ENCODE measurements at places on chromosomes 7 and 10.

DNA sequence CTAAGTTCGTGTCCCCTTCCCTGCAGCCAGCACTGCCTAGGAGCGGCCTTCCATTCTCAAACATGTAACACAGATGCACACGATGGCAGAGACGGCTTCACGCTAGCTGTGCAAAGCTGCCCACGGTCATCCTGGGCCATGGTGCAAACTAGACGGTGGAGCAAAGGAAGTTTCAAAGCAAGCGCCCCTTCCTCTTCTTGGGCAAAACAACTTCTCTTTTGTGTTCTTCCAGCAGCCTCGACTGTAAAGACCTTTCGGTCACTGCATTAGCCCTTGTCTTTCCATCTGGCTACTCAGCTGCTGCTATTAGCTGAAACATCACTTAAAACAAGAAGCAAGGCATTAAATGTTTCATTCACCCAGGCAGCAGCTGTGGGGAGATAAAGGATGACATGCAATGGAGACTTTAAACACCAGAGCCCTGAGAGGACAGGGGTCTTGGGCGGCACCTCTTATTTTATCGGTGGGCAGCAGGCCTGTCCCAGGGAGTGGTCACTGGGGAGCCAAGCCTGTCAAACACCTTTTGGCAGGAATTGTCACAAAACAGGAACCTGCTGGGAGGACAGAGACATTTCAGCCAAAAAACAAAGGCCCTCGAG is 214.8 kb downstream of the KLF6 start:
- no peak for DNase-seq

DNA sequence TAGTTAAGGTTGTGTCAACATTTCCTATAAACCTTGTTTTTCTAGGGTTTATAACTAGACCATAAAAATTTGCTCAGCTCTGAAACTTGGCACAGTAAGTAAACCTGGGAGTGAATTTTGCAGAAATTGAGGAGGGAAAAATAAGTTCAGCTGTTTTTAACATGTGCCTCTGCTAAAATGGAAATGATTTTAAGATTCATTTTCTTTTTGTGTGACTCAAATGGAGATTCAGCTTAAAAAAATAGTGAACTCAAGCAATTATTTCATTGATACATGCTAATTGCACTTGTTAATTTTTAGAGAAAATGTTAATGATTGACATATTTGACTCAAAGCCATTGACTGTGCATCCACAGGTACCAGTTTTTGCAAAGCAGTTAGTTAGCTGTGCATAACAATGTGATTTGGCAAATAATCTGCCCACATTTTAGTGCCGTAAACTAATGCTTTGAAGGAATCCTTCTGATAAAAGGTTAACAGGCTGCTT is 68.5 kb upstream of the ZNF438 start:
- no peak for DNase-seq

DNA sequence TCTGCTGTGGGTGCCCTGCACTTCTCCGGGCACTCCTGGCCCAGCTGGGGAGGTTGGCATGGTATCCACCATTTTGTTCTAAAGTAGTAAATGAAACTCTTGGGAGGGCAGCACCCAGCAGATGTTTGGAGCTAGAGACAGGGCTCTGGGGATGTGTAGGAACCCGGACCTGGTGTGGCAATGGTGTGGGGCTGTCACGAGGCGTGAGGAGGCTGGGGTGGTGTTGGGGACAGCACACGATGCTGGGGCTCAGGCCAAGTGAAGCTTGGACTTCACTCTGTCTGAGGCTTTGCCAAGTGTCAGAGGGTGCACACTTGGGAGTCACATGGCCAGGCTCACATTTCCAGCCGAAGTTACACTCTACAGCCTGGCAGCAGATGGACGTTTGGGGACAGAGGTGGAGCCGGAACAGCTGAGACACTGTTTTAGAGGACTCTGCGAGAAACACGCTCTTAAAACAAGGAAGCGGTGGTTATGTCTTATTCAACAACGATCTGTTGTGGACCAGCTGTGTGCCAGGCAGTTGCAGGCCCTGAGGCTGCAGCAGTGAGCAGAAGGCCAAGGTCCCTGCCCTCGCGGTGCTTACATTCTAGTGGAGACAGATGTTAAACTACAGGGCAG is 118.2 kb downstream of the CUX1 start:
- DNase-seq, result no peak

DNA sequence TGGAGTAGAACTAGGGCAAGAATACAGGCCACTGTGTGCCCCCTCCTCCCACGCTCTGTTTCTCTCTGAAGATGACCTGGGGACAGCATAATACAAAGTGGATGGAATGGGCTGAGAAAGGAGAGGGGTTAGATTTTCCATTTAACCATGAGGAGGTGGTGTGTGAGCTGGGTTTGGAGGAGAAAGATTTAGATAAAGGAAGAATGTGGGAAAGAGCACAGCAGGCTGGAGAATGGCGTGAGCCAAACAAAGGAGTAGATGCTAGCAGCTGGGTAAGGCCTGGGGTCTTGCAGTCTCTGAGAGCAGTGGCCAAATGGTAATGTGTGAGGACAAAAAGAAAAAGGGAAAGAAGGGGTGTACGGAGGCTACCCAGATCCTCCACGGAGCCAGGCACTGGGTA is 8.6 kb downstream of the PNLIPRP2 start:
- DNase-seq, result no peak

DNA sequence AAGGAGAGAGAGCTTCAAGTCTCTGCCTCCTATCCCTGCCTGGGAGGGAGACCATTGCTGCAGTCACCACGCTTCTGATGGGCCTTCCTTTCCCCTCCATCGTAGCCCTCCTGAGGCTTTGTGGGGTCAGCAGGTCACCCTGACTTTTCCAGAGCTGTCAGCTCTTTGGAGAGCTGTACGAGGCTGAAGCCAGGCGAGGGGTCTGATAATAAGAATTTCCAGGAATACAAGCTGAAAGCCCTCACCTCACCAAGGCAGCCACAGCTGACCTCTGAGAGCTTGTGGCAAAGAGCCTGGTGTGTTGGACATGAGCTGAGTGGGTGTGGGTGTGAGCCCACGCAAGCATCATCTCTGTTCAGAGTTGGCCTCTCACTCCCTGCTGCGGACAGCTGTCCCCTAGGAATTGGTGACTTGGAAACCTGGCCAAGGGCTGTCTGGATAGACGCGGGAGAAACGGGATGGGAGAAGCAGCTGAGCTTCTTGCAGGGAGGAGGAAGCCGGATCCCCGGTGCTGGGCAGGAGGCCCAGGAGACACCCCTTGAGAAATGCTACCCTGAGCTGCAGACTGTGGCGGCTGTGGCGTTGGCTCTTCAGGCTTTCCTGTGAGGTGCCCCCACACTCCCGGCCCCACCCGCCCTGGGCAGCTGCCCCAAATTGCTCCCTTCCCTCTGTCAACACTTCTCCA is 122.1 kb upstream of the BTBD16 start:
- DNase-seq, result no peak

DNA sequence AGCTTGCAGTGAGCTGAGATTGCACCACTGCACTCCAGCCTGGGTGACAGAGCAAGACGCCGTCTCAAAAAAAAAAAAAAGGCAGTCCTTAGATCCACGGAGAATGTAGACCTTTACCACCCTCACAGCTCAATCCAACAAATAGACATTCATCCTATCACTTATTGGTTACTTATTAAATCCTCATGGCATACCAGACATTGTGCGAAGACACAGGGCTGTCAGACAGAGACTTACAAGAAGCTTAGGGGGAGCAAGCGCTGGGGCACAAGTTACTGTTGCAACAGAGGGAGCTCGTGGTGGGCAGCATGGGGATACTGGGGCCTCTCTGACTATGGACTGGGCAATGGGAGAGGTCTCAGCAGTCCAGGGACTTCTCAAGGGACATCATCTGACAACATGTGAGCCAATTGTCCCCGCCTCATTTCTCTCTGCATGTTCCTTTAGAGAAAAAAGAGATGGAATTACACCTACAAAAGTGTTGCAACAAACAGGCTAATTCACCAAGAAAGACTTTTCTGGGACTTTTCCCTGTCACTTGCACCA is 82.8 kb upstream of the TNS3 start:
- DNase-seq, result no peak

DNA sequence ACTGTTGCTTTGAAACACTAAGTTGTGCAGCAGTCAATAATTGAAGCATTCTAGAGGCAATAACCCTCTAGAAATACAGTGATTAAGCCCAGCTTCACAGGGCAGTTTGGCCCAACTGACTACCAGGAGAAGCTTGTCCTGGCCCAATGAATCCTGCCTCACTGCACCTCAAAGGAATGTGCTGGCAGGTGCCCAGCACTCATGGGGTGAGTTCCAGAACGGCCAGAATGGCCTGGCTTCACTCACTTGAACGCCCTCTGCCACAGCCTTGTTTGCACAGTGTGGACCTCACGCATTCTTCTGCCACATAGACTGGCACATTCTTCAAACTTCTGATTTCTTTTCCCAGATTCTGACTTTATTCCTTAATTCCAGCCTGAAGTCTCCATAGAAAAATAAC is 6.6 kb upstream of the ITIH2 start:
- no peak for DNase-seq

DNA sequence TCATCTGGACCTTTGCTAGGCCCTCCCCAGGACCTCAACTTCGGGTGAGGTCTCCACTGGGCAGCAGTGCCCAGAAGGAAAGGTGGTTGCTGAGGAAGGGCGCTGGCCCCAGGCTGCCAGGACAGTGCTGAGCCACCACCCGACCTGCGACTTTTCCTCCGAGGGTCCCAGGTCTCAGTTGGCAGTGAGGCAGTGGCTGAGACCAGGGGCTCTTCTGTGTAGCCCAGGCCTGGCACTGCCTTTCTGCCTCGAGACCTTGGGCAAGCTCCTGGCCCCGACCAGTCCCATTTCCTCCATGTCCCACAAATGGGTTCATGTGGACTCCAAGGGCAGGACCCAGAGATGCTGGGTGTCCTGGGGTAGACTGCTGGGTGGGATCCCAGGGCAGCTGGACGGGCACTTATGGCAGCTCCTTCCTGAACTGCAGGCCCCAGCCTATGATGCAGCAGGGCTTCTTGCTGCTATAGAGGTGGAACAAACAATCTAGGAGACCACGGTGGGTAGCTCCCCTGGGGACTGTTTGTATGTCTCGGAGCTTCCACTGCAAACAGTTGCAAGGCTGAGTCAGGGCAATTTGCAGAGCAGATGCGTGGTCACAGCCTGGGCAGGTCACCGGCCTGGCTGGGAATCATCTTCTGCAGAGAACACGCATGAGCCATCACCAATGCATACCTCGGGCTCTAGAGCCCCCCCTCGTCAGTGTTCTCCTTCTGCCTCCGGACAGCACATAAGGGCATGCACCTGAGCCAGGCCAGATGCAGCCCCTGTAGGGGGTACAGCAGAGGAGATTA is 17.9 kb upstream of the LRRC18 start:
- no peak for DNase-seq
